Cardiac fibroblast (primary cell): ENCODE measurements at places on chromosomes 12 and 14.

DNA sequence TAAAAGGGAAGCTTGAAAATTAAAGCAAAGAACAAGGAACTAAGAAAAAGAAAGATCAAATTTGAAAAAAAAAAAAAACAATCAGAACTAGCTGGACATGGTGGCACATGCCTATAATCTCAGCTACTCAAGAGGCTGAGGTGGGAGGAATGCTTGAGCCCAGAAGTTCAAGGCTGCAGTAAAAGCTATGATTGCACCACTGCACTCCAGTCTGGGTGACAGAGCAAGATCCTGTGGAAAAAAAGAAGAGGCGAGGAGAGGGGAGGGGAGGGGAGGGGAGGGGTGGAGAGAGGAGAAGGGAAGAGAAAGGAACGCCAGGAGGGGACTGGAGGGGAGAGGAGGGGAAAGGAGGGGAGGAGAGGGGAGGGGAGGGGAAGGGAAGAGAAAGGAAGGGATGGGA, 43.0 kb downstream of the EEA1 start:
- DNase-seq, result no peak

DNA sequence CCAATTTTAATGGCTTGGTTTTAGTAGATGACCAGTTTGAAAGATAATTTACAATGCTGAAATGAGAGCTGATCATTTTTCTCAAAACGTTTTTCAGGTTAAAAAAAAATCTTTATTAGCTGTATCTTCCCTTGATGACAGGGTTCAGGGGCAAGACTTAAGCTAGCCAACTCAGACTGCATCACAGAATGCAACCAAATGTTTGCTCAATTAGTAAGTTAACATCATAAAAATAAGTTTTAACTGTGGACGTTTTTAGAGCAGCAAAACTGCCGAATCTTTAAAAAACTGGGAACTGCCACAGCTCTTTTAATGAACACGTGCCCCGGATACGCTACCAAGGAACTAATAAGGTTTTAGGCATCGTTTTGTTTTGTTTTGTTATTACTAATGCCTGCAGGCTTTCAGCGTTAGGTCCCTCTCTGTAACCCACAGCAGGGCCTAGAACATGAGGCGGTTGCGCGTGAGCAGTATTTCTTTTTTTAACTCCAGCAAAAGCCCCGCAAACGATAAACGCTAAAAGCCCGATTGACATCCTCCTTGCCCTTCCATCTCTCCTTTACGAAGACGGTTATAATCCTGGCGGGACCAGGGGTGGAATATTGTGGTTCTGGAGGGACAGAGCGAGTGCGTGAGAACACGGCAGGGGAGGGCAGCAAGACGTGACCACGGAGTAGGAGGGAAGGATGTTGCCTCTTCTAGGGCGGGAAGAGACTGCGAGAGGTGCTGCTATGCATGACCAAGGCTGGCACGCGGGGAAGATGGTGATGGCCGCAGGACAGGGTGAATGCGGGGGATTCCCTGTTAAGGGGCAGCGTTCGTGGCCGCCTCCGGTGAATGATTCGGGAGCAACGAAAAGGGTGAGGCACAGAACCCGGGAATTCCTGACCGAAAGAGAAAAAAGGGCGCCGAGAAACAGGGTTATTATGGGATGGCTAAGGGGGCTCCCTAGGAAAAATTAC, 652 bp downstream of the SUPT16H start:
- DNase-seq, result peak; percentile 54

GRCh38 chr14:57583396-57583795, 89.7 kb upstream of the CCDC198 start:
- no peak for DNase-seq

- no peak for DNase-seq
These were observed 75.8 kb downstream of the DIO2 start for GRCh38 chr14:80135305-80136088.

DNA sequence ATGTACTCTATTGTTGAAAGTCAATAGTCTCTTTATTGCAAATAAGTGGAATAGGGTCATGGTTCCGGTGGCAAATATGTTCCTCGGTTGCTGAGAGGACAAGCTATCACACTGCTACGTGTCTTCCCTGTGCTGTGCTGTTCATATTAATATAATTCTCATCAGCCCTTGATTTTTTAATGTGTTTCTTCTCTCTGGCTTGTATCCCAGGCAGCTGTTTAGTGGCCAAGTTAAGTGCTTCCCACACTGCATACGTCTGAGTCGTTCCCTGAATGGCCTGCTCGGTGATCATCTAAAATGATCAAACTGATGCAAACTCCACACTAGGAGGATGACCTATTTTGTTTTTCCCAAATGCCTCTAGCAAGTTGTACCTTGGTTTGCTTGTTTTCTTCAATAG, 186.4 kb downstream of the ANO6 start:
- peak; percentile 7 for DNase-seq

DNA sequence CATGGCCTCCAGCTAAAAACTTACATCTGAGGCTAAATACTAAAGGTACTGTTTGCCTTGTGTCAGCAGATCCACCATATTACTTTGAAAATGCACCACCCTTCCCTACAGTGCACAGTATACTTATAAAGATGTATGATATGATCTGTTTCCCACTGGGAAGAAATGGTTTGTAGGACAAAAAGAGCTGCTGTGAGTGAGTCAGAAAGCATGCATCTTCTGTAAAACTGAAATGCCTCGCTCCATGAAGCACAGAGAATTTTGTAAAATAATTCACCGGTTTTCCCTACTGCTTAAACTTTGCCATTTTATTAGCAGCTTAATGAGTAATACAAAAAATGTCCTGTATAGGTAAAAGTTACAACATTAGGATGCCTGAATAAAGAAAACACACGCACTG, 68.8 kb downstream of the MDGA2 start:
- DNase-seq, result no peak

DNA sequence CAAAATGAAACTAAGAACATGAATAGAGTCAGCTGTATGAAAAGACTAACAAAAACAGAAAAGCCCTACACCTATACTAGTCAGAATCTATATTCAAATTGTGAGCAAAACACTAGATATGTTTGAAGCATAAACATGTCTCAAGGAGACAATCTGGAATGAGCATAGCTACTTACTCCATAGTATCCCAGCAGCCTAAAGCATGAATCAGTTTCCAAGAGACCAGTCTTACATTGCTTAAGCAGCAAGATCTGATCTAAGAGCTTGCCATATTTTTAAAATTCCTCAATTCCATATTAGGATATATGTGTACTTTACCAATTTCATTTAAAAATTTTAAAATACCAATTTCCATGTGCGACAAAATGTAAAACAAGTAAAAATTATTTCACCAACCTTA, 7.7 kb downstream of the CAPS2 start:
- peak; percentile 23 for DNase-seq

GRCh38 chr14:75495882-75496281, 26.4 kb upstream of the BATF start:
- peak; percentile 7 for DNase-seq

GRCh38 chr14:94646481-94646880, 34.3 kb downstream of the SERPINA3 start:
- peak; percentile 65 for DNase-seq

GRCh38 chr12:124581307-124582107, 14.1 kb upstream of the NCOR2 start:
- DNase-seq, result peak; percentile 63

GRCh38 chr12:51630256-51630880, 39.3 kb downstream of the SCN8A start:
- no peak for DNase-seq

GRCh38 chr12:49089821-49090773, 4.5 kb downstream of the DHH start:
- DNase-seq, result peak; percentile 59

- peak; percentile 89 for DNase-seq
These were observed 32.8 kb downstream of the RBM19 start for GRCh38 chr12:113933201-113933786.
